Neural crest cell (in vitro differentiated cells): ENCODE measurements at places on chromosomes 1 and 21.
A peak's percentile ranks its signal among the peaks of the same experiment; 100 is the strongest.

GRCh38 chr1:87834151-87834550, 505.5 kb downstream of the LMO4 start:
- H3K4me3 ChIP-seq = no peak overlapping the region
- no peaks in the 10 kb centered on the region for H3K4me1 ChIP-seq
- H3K27me3 ChIP-seq = no peaks in the 10 kb centered on the region
- DNase-seq = no peak
- H3K27ac ChIP-seq = no peak overlapping the region

DNA sequence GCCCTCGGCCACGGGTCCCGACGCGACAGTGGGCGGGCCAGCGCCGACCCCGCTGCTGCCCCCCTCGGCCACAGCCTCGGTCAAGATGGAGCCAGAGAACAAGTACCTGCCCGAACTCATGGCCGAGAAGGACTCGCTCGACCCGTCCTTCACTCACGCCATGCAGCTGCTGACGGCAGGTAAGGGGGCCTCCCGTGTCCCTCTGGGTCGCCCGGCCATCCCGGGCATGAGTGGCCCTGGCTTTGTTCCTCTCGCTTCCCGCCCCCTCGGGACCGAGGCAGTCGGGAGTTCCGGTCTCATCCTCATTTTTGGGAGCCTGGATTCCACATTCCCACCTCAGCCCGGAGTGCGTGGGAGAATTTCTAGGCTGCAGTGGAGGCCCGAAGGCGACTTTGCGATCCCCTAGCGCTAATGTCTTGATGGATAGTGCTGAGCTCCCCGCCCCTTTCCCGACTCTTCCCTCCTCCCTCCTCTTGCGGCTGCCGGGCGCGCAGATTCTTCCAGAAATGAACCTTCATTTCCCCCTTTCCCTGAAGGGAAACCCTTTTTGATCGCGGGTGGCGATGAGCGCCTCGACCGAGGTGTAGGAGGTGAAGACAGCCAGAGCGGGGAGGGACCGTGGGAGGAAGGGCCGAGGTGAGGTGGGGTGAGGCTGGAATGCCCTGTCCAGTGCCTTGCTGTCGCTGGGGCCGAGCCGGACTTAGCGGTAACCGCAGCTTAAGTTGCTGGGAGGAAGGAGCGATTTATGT, 705 bp downstream of the KHDRBS1 start:
- H3K36me3 ChIP-seq = peaks cover 7% of the 10 kb centered on the region
- peaks cover 6% of the 10 kb centered on the region for H3K27me3 ChIP-seq
- H3K27ac ChIP-seq = peak overlapping the region; percentile 91
- DNase-seq = peak; percentile 37
- H3K4me1 ChIP-seq = peaks cover 27% of the 10 kb centered on the region

GRCh38 chr1:2448098-2448445, 28.0 kb upstream of the PLCH2 start:
- peak overlapping the region; percentile 96 for H3K27ac ChIP-seq
- peaks cover 16% of the 10 kb centered on the region for H3K27me3 ChIP-seq
- peak overlapping the region; percentile 49 for H3K4me3 ChIP-seq
- no peaks in the 10 kb centered on the region for H3K36me3 ChIP-seq
- H3K4me1 ChIP-seq = peaks cover 10% of the 10 kb centered on the region

DNA sequence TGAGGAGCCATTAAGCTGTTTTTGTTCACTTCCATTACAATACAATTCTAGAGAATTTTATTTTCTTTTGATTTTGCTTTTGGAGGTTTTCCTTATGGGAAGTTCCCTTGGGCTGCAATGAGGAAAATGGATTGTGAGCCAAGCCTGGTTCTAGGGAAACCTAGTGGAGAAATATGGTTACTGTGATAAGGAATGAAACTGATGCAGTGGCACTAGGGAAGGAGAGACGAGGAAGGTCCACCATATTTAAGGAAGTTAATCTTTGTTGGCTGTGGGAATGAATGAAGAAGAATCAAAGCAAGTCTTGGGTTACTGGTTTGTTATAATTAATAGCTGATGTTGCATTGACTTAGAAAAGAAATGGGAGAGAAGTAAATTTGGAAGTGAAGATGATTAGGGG, 28.4 kb downstream of the CHML start:
- no peaks in the 10 kb centered on the region for H3K27me3 ChIP-seq
- H3K36me3 ChIP-seq = no peaks in the 10 kb centered on the region
- no peak overlapping the region for H3K27ac ChIP-seq
- no peak overlapping the region for H3K4me3 ChIP-seq
- no peaks in the 10 kb centered on the region for H3K4me1 ChIP-seq

- H3K27ac ChIP-seq = no peak overlapping the region
- peak overlapping the region; percentile 31 for H3K4me3 ChIP-seq
- H3K4me1 ChIP-seq = peaks cover 83% of the 10 kb centered on the region
- DNase-seq = no peak
Measured at GRCh38 chr1:42943166-42943565, 15.5 kb downstream of the SLC2A1 start.

DNA sequence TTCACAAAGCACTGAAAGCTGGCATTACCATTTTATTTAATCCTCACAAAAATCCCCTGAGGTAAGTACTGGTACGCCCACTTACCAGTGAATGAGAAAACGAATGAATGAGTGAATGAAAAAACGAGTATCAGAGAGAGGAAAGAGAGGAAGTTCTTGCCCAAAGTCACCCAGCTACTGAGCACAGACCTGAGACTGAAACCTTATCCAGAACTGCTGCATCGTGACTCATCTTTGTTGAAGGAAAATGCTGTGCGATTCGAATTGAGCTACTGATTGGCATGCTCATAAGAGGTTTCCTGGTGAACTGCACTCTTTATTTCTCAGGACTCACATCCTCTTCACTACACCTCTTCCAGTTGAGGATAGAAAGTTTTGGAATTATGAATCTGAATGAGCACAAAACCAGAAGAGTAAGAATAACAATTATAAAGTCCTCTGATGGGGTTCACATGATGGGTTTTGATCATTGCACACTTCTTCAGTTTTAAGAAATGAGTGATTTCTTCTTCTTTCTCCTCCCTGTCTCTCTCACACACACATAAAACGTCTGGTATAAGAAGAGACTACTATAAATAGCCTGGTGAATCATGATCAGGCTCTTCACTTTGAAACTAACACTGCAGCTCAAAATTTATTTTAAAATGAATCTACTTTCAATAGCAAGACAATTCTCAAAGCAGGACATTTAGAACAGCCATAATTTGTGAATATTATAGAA, 32.1 kb downstream of the IL12RB2 start:
- DNase-seq = no peak
- no peak overlapping the region for H3K4me3 ChIP-seq
- no peak overlapping the region for H3K27ac ChIP-seq
- peaks cover 9% of the 10 kb centered on the region for H3K4me1 ChIP-seq
- no peaks in the 10 kb centered on the region for H3K27me3 ChIP-seq
- H3K36me3 ChIP-seq = no peaks in the 10 kb centered on the region

DNA sequence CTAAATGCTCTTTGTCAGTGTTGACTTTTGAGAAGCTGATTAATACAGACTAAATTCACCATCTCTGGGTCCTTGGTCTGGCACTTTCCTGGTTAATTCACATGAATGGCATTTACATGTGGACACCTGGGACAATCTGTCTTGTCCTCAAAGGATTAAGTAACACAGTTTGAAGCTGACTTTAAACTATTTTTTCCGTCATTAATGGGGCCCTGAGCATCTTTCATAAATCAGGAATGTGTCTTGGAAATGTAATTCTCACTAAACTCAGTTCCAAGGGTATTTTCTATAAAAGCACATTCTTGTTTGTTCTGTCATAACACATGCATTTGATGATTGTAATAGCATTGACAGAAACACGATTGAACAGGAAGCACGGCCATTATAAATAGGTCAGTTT, 26.7 kb upstream of the NBL1 start:
- H3K4me1 ChIP-seq = peaks cover 17% of the 10 kb centered on the region
- no peaks in the 10 kb centered on the region for H3K36me3 ChIP-seq
- no peaks in the 10 kb centered on the region for H3K27me3 ChIP-seq
- H3K27ac ChIP-seq = no peak overlapping the region
- DNase-seq = no peak

DNA sequence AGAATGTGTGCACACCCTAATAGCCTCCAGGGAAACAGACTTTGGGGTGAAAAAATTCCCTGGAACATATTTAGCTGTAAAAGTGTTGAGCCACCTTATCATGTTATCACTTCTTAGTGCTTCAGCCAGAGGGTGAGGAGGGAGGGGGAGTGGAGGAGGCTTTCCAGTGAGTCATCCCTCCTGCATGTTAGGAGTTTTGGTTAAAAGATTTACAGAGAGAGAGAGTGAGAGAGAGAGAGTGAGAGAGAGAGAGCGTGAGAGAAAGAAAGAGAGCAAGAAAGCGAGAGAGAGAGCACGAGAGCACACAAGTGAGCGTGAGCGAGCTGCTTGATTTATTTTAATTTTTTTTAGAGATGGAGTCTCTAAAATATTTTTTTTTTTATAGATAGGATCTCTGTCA, 13.5 kb upstream of the CACNA1E start:
- H3K27ac ChIP-seq = no peak overlapping the region
- no peak overlapping the region for H3K4me3 ChIP-seq
- DNase-seq = no peak
- H3K27me3 ChIP-seq = peaks cover 16% of the 10 kb centered on the region

GRCh38 chr1:228898582-228898992, 163.3 kb downstream of the RHOU start:
- no peak overlapping the region for H3K4me3 ChIP-seq
- H3K4me1 ChIP-seq = peaks cover 38% of the 10 kb centered on the region

GRCh38 chr1:206784471-206784903, 12.2 kb upstream of the IL10 start:
- DNase-seq = no peak
- H3K36me3 ChIP-seq = no peaks in the 10 kb centered on the region
- no peak overlapping the region for H3K4me3 ChIP-seq
- no peak overlapping the region for H3K27ac ChIP-seq
- peaks cover 39% of the 10 kb centered on the region for H3K4me1 ChIP-seq
- H3K27me3 ChIP-seq = no peaks in the 10 kb centered on the region

DNA sequence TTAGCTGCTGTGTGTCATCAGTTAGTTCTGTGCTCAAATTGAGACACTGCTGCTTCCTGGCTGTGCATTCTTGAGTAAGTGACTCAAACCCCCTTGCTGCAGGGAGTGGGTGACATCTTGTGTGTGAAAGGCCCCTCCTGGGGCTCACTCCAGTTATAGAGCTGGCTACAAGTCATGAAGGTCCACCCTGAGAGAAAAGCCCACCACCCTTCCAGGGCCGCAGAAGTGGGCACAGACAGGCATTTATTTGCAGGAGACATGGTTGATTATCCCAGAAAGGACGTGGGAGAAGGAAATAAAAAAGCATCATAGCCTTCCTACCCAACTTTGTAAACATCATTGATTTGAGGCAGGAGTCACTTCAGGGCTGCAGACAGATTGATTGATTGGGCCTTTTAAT, 550.6 kb downstream of the MATN1 start:
- DNase-seq = no peak
- no peak overlapping the region for H3K4me3 ChIP-seq
- H3K27ac ChIP-seq = no peak overlapping the region
- H3K4me1 ChIP-seq = peaks cover 7% of the 10 kb centered on the region

DNA sequence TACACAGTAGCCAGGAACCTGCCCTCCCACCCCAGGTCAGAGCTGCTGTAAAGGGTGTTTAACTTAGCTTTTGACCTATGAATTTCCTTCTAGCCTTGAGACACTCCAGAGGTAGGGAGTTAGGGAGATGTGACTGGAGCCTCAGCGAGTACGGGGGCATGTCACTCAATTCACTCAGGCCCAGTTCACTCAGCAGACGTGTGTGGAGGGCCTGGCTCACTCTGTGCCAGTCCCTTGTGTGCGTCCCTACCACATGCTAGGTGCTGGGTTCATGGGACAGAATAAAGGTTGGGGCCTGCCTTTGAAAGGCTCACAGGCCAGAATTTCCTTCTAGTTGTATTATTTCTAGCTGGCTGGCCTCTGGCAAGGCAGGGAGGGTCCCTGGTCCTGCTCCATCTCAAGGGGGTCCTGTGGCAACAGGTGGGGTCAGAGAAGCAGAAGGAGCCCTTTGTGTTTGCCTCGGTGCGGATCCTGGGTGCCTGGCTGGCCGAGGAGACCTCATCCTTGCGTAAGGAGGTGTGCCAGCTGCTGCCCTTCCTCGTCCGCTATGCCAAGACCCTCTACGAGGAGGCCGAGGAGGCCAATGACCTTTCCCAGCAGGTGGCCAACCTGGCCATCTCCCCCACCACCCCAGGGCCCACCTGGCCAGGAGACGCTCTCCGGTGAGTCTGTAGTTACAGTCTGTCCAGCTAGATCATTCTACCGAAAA, 4.5 kb downstream of the NCDN start:
- H3K27ac ChIP-seq = no peak overlapping the region
- no peaks in the 10 kb centered on the region for H3K36me3 ChIP-seq
- H3K4me1 ChIP-seq = peaks cover 23% of the 10 kb centered on the region
- no peaks in the 10 kb centered on the region for H3K27me3 ChIP-seq

GRCh38 chr1:63122079-63122478, 200.3 kb upstream of the FOXD3 start:
- H3K36me3 ChIP-seq = no peaks in the 10 kb centered on the region
- peak overlapping the region; percentile 36 for H3K27ac ChIP-seq
- H3K27me3 ChIP-seq = peaks cover 71% of the 10 kb centered on the region
- H3K4me3 ChIP-seq = peak overlapping the region; percentile 4
- no peak for DNase-seq

- peaks cover 55% of the 10 kb centered on the region for H3K4me1 ChIP-seq
- peaks cover 3% of the 10 kb centered on the region for H3K36me3 ChIP-seq
- no peak for DNase-seq
- H3K27ac ChIP-seq = peak overlapping the region; percentile 20
- H3K4me3 ChIP-seq = peak overlapping the region; percentile 81
Measured at GRCh38 chr1:101069158-101069557, 43.6 kb upstream of the DPH5 start.

GRCh38 chr1:61539720-61540462, 185.1 kb downstream of the TM2D1 start:
- no peaks in the 10 kb centered on the region for H3K4me1 ChIP-seq
- peaks cover 5% of the 10 kb centered on the region for H3K36me3 ChIP-seq
- no peak for DNase-seq

- peak overlapping the region; percentile 84 for H3K27ac ChIP-seq
- no peaks in the 10 kb centered on the region for H3K27me3 ChIP-seq
- DNase-seq = peak; percentile 23
- no peaks in the 10 kb centered on the region for H3K36me3 ChIP-seq
- H3K4me3 ChIP-seq = no peak overlapping the region
- peaks cover under 1% of the 10 kb centered on the region for H3K4me1 ChIP-seq
Measured at GRCh38 chr1:21539933-21540332, 30.7 kb downstream of the ALPL start.

- H3K27ac ChIP-seq = no peak overlapping the region
- H3K36me3 ChIP-seq = peaks cover 9% of the 10 kb centered on the region
- no peak for DNase-seq
- no peaks in the 10 kb centered on the region for H3K4me1 ChIP-seq
- no peak overlapping the region for H3K4me3 ChIP-seq
Measured at GRCh38 chr1:39758556-39759435, 12.4 kb downstream of the OXCT2 start.

GRCh38 chr1:65605621-65606020, 185.2 kb downstream of the LEPR start:
- DNase-seq = no peak
- no peaks in the 10 kb centered on the region for H3K27me3 ChIP-seq
- H3K4me3 ChIP-seq = no peak overlapping the region
- no peaks in the 10 kb centered on the region for H3K4me1 ChIP-seq
- no peak overlapping the region for H3K27ac ChIP-seq
- H3K36me3 ChIP-seq = no peaks in the 10 kb centered on the region

GRCh38 chr1:209080170-209080781, 503.2 kb upstream of the CAMK1G start:
- H3K27ac ChIP-seq = no peak overlapping the region
- DNase-seq = no peak
- H3K4me3 ChIP-seq = no peak overlapping the region
- no peaks in the 10 kb centered on the region for H3K36me3 ChIP-seq
